GM23338 (cell line): ENCODE measurements at places on chromosomes 1 and 21.

DNA sequence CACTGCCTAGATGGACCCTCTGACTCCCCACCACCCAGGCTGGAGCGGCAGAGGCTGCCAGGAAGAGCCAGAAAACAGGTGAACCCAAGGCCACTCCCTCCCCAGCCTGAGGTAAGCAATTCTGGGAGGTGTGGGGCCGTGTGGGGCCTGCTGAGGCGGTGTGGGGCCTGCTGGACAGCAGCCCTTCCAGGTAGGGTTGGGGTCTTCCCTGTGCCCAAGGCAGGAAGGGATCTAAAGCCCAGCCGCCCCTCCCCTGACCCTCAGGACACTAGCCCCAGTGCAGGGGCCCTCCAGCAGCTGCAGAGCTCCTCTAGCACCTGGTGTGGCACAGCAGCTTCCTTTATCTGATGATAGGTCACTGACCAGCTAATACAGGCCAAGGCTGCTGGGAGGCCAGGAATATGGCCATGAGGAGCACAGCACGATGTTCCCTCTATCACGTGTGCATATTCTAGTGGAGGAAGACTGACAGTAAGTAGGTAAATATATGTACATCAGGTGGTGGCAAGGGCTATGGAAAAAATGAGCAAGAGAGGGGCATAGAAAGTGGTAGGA, 86.9 kb downstream of the IER5 start:
- no peak for DNase-seq
- H3K27me3 ChIP-seq = no peaks in the 10 kb centered on the region
- peaks cover 9% of the 10 kb centered on the region; the same call in 1 of the 2 replicates for H3K4me1 ChIP-seq
- H3K27ac ChIP-seq = no peak overlapping the region
- 0 out of 2 replicates have a peak, but pooled peaks cover 3% of the 10 kb centered on the region for H3K36me3 ChIP-seq
- no peak overlapping the region for H3K4me3 ChIP-seq

GRCh38 chr1:244346972-244347618, 104.6 kb downstream of the ADSS2 start:
- H3K27me3 ChIP-seq = no peaks in the 10 kb centered on the region
- DNase-seq = no peak
- H3K4me1 ChIP-seq = peaks cover 27% of the 10 kb centered on the region
- no peak overlapping the region for H3K27ac ChIP-seq
- H3K4me3 ChIP-seq = no peak overlapping the region
- H3K36me3 ChIP-seq = no peaks in the 10 kb centered on the region

DNA sequence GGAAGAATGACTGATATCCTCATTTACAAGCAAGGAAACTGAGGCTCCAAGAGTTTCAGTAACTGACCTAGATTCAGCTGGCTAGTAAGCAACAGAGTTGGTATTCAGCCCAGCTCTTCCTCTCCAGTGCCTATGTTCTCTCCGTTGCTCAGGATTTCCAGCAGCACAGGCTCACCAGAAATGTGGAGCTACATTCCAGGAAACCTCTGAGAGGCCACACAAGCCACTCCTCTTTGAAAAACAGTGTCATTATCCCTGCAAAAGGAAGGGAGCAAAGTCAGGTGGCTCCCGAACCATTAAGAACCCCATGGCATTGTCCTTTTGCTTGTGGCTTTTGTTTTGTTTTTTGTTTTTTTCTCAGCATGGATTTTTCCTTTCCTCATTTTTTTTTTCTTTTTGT, 40.6 kb upstream of the DUSP10 start:
- H3K27me3 ChIP-seq = no peaks in the 10 kb centered on the region
- no peak for DNase-seq
- H3K4me3 ChIP-seq = no peak overlapping the region
- no peak overlapping the region for H3K27ac ChIP-seq

DNA sequence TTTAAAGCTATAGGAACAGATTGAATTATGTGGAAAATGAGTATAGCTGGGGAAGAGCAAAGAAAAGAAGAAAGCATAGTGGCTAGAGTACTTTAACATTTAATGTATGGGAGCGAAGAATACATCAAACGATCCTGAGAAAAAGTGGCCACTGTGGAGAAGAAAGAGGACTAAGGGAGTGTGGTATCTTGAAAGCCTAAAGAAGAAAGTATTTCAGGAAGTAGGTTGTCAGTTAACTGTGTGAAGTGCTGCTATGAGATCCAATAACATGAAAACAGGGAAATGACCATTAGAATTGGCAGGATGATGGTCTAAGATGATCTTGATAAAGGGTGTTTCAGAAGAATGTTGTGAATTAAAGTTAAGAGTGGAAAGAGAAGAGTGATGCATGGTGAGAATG, 219.6 kb upstream of the BEND5 start:
- H3K27me3 ChIP-seq = no peaks in the 10 kb centered on the region
- H3K4me3 ChIP-seq = no peak overlapping the region
- DNase-seq = no peak
- no peak overlapping the region for H3K27ac ChIP-seq
- no peaks in the 10 kb centered on the region for H3K4me1 ChIP-seq
- no peaks in the 10 kb centered on the region for H3K36me3 ChIP-seq

GRCh38 chr1:171172471-171172870, 12.6 kb upstream of the FMO2 start:
- DNase-seq = no peak
- H3K4me1 ChIP-seq = no peaks in the 10 kb centered on the region; the same call in 1 of the 2 replicates
- no peak overlapping the region for H3K4me3 ChIP-seq
- no peak overlapping the region for H3K27ac ChIP-seq
- H3K27me3 ChIP-seq = no peaks in the 10 kb centered on the region

GRCh38 chr1:39195166-39196111, 9.1 kb upstream of the MACF1 start:
- peaks cover 35% of the 10 kb centered on the region for H3K4me1 ChIP-seq
- H3K36me3 ChIP-seq = no peaks in the 10 kb centered on the region
- H3K27ac ChIP-seq = peak overlapping the region; percentile 45; the same call in 1 of the 2 replicates

GRCh38 chr1:113918243-113918642, 10.9 kb upstream of the HIPK1 start:
- H3K4me1 ChIP-seq = no peaks in the 10 kb centered on the region
- H3K36me3 ChIP-seq = no peaks in the 10 kb centered on the region
- no peak overlapping the region for H3K4me3 ChIP-seq
- peaks cover 4% of the 10 kb centered on the region; the same call in 1 of the 2 replicates for H3K27me3 ChIP-seq
- H3K27ac ChIP-seq = no peak overlapping the region

GRCh38 chr21:15054606-15055239, 10.1 kb downstream of the NRIP1 start:
- H3K36me3 ChIP-seq = no peaks in the 10 kb centered on the region
- H3K27ac ChIP-seq = no peak overlapping the region
- H3K4me3 ChIP-seq = no peak overlapping the region
- no peaks in the 10 kb centered on the region for H3K27me3 ChIP-seq
- DNase-seq = no peak

DNA sequence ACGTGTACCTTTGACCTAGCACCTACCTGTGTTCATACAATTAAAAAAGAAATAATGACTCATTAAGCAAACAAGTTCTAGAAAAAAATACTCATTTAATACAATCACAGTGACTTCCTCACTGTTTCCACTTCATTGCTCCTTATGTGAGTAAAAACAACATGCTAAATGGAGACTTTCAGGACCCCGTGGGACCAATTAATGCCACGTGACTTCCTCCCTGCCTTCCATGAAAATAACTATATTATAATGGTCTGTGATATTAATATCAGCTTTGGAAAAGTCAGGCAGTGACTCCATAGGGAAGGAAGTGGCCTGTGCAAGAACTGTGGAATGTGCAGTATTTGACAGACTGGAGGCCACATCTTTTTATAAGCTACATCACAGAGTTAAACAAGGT, 337.8 kb downstream of the HLX start:
- H3K4me3 ChIP-seq = no peak overlapping the region
- H3K27me3 ChIP-seq = no peaks in the 10 kb centered on the region
- H3K4me1 ChIP-seq = no peaks in the 10 kb centered on the region
- no peak for DNase-seq
- H3K27ac ChIP-seq = no peak overlapping the region

- no peaks in the 10 kb centered on the region for H3K27me3 ChIP-seq
- H3K36me3 ChIP-seq = peaks cover 2% of the 10 kb centered on the region; the same call in 1 of the 2 replicates
- peak overlapping the region; percentile 100 for H3K27ac ChIP-seq
- peaks cover 27% of the 10 kb centered on the region for H3K4me1 ChIP-seq
Observed at GRCh38 chr1:28517649-28517999, 11.8 kb downstream of the RCC1 start.

GRCh38 chr1:17922833-17923232, 167.7 kb downstream of the ACTL8 start:
- no peaks in the 10 kb centered on the region; the same call in 1 of the 2 replicates for H3K4me1 ChIP-seq
- H3K27ac ChIP-seq = no peak overlapping the region
- no peak overlapping the region for H3K4me3 ChIP-seq
- no peaks in the 10 kb centered on the region for H3K36me3 ChIP-seq

DNA sequence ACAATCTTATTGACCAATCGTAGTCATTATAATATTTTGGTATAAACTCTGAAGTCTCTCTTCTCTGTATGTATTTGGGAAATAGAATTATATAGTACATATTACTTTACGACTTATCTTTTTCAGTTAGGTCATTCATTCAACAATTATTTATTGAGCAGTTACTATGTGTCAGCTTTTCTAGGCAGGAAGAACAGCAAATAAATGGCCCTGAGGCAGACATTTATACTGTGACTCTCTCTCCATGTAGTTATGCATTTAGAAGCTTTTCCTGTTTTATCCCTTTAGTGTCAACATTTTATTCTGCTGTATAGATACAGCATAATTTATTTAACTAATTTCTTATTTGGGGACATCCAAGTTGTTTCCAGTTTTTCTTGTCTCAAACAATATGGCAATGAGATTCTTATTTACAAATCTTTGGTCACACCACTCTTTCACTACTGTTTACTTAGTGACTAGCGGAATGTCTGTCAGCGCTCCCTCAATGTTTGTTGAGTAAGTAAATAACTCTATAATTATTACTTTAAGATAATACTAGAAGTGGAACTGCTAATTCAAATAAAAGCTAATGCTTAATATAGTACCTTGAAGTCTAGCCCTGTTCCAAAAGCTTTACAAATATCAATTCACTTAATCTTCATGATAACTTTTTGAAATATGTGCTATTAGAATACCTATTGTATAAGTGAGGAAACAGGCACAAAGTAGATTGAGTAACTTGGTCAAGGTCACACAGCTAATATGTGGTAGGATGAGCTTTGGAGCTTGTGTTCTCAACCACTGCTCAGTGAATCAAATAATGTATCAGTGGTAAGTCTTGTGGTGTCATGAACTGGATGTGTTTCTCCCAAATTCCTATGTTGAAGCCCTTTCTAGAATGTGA, 465.6 kb downstream of the SIPA1L2 start:
- no peak overlapping the region for H3K27ac ChIP-seq
- no peak for DNase-seq
- H3K27me3 ChIP-seq = no peaks in the 10 kb centered on the region
- no peak overlapping the region for H3K4me3 ChIP-seq
- peaks cover 8% of the 10 kb centered on the region for H3K4me1 ChIP-seq

GRCh38 chr1:2556277-2556677, at the start of gene TNFRSF14:
TSS of gene TNFRSF14 (plus strand) at chr1:2556371. CDS start at chr1:2556665, 294 bp downstream.
- no peak within 1 kb of the TSS for H3K27ac ChIP-seq
- H3K4me3 ChIP-seq = no peak within 1 kb of the TSS
- H3K27me3 ChIP-seq = no peaks in the 10 kb centered on the region
- no peaks in the 10 kb centered on the region for H3K36me3 ChIP-seq
- H3K4me1 ChIP-seq = no peaks in the 10 kb centered on the region
- DNase-seq = no peak

DNA sequence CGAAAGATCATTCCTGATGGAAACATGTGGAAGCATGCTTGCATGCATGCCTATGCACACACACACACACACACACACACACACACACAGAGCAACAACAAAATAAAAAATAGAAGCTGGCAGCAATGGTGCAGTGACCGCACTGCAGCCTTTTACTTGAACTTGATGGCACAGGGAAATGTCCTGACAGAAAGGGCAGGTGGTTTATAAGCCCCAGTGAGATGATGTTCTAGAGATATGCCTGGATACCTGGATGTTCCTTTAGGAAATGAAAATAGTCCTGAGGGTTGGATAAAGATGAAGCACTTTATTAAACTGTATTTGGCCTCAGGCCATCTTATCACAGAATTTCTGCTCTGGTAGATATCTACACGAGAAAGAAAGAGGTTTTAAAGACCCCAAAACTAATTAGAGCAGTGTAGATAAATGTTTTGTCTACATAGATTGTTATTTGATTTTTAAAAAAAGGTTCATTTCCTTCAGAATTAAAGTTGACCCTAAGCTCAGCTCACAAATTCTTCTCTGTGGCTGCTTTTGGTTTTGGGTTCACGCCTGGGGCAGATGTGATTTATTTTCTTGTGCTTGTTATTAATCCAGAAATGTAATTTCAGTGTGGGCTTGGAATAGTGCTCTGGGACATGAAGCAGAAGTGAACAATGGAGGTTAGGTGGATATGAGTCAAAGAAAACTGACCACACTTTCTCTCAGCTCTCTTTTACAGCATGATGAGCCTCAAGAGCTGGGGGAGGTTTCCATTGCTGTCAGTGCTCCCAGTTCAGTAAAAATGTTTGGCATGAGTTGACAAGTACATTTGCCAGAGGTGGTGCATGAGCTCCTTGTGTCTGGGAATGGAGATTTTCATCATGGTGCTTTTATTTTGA, 22.9 kb downstream of the ADAM30 start:
- no peaks in the 10 kb centered on the region for H3K4me1 ChIP-seq
- no peak overlapping the region for H3K27ac ChIP-seq
- H3K36me3 ChIP-seq = no peaks in the 10 kb centered on the region
- DNase-seq = no peak
- H3K4me3 ChIP-seq = no peak overlapping the region

DNA sequence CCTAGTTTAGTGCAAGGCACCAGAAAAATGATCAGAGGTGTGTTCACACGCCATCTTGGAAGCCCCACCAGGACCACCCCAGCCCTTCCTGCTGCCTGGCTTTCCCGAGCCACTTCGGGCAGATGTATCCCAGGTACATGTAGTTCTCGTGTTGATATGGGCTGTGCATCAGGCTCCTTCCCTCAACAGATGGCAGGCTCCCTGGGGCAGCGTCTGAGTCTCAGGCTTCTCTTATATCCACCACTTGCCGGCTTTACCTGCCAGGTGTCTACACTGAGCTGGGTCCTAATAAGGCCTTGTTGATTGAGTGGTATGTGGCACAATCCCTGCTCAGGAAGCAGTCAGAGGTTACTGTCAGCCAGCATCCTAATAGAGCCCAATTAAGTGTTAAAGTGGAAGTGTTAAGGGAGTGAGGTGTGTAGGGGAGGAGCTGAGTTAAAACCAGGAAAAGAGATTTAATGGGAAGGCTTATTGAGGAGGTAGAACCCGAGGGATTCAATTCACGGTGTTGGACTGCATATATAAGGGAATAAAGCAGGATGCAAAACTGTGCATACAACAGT, 8.5 kb downstream of the GPA33 start:
- no peak overlapping the region for H3K4me3 ChIP-seq
- DNase-seq = no peak
- H3K27ac ChIP-seq = no peak overlapping the region
- H3K36me3 ChIP-seq = no peaks in the 10 kb centered on the region
- H3K4me1 ChIP-seq = no peaks in the 10 kb centered on the region
- no peaks in the 10 kb centered on the region for H3K27me3 ChIP-seq
